Left renal cortex interstitium (tissue), 4 donors: ENCODE measurements at places on chromosomes 6 and 20.

- no peak for DNase-seq
Observed at GRCh38 chr6:135411339-135411738, 86.2 kb downstream of the AHI1 start.

DNA sequence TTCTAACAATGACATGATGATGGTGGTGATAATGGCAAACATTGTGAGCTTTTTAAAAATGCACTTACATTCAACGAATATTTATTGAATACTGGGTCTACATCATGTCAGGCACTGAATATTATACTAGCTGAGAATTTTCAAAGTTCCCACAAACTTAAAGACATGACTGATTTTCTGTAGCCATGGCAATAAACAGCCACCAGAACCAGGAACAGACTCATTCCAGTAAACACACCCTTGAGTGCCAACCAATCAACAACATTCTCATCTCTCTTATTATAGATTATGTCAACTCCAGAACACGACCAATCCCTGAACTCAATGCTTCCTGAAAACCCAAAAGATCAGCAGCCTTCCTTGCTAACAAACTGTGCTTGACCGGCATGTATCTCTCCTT, 212.4 kb upstream of the RUNX2 start:
- DNase-seq, result no peak

DNA sequence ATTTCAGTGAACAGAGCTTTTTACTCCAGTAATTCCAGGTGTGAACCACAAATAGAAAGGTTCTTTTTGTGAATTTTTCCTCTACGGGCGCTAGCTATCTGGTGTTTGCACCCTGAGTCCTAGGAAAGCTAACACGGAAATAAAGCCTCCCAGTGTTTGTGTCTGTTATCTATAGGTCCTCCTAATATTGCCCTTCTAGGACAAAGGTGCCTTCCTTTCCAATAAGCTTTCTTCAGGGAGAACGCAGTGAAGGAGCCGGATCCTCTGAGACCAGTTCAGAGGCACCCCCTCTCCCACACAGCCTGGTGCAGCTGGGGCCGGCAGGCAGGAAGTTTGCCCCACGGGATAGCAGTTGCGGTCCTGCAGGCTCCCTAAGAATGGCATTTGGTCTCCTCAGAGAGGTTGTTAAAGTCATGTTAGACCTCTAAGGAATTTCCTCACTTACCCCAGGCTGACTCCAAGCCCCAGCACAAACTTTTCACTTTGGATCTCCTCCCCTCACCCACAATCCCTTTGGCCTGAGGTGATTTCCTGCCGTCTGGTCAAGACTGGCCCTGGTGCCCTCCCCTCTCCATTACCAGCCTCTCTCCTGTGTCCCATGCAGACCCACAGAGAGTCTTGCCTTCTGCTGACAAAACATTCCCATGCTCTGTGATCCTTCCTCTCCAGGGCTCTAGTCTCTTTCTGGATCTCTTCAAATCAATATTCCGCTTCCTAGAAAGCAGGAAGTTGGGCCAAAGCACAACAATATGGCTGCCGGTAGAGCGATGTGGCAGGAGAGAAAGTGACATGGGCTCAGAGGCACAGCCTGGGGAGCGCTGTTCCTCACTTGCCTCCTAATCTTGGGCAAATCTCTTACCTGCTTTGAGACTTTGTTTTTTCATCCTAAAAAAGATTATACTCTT, 126.0 kb downstream of the MOXD1 start:
- DNase-seq, result no peak

DNA sequence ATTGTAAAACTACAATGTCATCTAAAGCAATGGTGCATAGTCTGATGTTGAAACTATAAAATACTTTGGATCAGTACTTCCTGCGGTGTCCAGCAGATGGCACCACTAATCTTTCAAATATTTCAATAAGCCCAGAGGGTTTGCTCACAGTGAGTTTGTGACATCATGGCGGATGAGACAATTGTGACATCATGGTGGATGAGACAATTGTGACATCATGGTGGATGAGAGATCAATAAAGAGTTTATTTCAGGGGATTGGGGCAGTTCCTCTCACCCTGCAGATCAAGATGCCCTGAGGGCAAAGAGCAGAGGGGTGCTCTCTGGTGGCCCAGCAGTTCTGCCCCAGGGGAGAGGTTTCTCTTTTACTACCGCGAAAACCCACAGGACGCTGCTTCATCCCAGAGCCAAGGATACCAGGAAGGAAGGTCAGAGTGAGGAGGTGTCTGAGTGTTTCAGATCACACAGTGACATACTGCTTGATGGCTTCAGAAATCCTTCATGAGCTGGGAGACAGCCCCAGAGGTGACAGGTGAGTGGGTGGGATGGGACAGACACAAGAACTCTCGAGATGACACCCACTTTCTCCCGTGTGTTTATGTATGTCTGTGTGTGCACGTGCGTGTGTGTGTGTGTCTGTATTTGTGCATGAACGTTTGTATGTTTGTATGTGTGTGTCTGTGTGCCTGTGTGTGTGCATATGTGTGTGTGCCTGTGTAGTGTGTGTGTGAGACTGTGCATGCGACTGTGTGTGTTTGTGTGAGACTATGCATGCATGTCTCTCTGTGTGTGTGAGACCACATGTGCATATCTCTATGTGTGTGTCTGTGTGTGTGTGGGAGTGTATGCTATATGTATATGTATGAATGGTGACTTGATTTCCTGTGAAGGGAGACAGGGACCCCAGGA, 7.3 kb upstream of the ULBP2 start:
- DNase-seq, result no peak

DNA sequence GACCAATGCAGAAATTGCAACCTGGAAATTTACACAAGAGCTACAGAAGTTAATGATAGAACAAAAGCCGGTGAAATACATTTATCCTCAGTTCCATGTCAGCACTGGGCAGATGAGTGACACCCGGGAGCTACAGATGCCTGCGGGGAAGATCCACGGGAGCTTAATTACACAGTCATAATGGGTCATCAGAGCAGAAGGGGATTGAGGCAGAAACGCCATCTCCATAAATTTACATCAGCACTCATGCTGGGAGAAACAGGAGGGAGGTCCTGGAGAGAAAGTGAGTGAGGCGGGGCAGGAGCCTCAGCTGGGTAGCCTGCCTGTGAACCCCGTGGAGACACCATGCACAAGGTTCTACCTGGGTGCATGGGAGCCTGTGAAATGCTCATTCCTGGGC, 37.6 kb upstream of the CST7 start:
- DNase-seq, result no peak

GRCh38 chr20:23657202-23657601, 19.4 kb upstream of the CST3 start:
- DNase-seq, result no peak

- DNase-seq, result no peak
Observed at GRCh38 chr20:58287638-58288037, 21.9 kb upstream of the RAB22A start.

- no peak for DNase-seq
Observed at GRCh38 chr6:119121367-119121766, 42.9 kb upstream of the FAM184A start.

DNA sequence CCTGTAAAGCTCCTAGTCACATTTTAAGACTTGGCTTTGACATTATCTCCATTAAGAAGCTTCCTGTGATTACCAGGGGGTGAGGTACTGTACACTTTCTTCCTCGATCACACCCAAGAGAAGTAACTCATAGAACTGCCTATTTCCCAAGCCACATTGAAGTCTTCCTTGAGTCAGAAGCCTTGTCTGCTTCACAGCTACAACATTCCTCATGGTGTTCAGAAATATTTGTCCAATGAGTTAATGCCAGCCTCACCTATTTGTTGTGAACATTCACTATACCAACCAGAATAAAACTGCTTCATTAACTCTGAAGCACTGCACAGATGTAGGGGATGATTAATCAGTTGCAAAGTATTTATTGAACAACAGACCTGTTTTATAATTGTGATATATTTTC, 622.3 kb downstream of the PTPRT start:
- DNase-seq, result no peak

DNA sequence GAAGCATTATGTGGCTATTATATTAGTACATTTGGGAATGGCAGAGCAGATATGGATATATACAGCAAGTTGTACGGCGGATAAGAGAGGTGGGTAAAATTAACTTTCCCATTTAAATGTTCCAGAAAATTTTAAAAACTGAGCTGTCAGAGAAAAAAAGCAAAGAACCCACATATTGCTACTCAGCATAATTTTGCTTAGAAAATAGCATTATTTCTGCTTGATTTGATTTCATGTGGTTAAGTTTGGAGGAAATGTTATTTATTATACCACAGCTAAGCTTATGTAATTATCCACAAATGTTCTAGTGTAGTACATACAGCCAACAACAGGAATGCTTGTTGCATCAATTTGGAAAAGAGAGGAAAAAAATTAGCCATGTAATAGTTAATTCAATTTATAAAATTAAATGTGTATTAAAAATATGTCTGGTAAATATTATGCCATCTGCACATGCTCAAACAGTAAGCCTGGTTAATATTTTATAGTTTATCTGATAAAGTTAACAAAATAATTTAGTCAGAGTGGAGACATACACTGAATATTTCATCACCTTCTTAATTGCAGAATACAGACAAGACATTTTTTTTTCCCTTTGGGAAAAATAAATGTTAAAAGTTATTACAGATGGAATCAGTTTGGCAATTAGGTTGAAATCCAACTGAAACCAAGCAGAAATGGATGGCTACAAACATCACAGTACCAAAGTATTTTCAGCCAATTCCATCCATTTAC, 172.1 kb upstream of the ID4 start:
- no peak for DNase-seq

- peak; percentile 27 for DNase-seq
Observed at GRCh38 chr20:44959638-44960102, 527 bp downstream of the TOMM34 start.

DNA sequence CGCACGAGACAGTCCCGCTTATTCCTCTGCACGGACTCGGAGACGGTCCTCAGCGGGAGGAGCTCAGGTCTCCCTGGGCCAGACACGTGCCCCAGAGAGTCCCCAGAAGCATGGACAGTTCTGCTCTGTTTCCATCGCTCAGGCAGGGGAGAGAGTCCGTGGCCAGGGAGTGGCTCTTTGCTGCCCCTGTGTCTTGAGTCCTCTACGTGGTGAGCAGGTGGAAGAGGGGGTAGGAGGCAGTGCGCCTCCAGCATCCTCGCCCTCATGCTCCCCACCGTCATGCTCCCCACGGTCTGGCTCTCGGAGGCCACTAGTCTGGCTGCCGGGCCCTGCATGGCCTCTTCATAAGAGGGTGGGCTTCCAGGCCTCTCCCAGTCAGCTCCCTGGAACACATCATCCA, 8.9 kb downstream of the TAGAP start:
- DNase-seq, result no peak

- DNase-seq, result no peak
Observed at GRCh38 chr6:105591053-105591452, 188.2 kb upstream of the PREP start.

- DNase-seq, result no peak
Observed at GRCh38 chr6:131163886-131164285, 28.6 kb downstream of the AKAP7 start.

DNA sequence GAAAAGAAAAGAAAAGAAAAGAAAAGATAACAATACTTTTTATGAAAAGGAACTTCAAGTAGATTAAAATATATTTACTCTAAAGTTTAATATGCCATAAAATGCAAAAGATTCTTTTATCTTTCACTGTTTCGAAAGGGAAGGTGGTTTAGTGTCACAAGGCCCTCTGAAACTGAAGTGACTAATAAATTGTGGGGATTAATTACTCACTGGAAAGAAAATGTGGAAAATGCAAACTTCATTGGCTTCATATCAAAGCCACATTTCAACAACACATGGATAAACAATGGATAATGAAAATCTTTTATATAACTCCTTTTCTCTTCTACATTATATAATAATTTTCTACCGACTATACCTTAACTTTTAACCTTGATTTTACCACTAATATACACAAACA, 320.5 kb upstream of the RSPO3 start:
- DNase-seq, result no peak

DNA sequence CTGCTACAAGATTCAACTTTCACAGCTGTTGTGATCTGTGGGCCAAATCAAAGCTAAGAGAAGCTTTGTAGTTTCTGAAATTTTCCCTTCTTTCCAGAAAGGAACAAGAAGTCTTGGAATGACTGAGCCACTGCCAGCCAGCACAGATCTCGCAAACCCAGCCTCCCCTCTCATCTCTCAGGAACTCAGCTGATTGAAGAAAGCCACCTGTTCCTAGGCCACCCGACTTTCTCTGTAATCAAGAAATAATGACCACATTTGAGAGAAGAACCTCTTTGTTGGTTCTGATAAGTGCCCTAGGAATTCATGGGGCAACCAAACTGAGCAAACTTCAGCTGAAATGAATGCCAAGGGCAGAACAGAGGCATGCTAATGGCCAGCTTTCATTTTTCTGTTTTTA, 61.7 kb downstream of the HDGFL1 start:
- no peak for DNase-seq
